ENCODE measurements at places on chromosomes 2 and 18. TPM values are rescaled to one million over a fixed set of nuclear protein-coding genes. Genes with fewer than 3 reads are reported as not detected.

Gene LRATD1
- 15.4 TPM for total RNA-seq

Gene TNFAIP6
- total RNA-seq, result 34.1 TPM

Gene THSD7B
- total RNA-seq, result 4.0 TPM

Gene SPP2
- not detected for total RNA-seq

Gene WDPCP
- total RNA-seq, result 49.2 TPM

Gene L3MBTL4
- total RNA-seq, result 6.7 TPM

Gene IL1R2
- total RNA-seq, result 0.37 TPM

Gene ADRA2B
- 1.6 TPM for total RNA-seq

Gene ABCG5
- total RNA-seq, result not detected

Gene SLC30A3
- total RNA-seq, result 0.53 TPM

Gene ABCG8
- not detected for total RNA-seq

Gene MC5R
- total RNA-seq, result not detected

Gene DOK1
- 6.0 TPM for total RNA-seq

Gene FNDC4
- 7.0 TPM for total RNA-seq

Gene CDKL4
- total RNA-seq, result 7.5 TPM

Gene CCDC121
- total RNA-seq, result 11.1 TPM

Gene RNU2-63P
- total RNA-seq, result not detected

Gene KLHL14
- 1.5 TPM for total RNA-seq

All from urinary bladder (tissue), 4 donors.